ENCODE measurements at places on chromosomes 11 and 22.

DNA sequence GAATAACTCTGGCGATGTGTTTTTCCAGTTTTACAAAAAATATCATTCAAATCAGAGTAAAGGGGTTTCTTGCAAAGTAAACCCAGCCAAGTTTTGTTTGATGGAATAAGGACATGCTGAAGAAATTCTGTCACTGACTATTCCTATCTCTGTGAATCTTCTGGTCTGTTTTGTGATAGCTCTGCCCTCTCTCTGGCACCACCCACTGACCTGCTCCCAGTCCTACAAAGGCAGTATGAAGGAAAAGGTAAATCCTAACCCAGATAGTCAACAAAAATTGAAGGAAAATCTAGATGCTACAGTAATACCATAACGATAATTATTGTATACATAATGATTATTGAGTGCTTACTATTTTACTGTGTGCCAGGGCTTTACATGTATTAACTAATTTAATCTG lies 76.3 kb upstream of the TP53AIP1 start:
- DNase-seq, result no peak

GRCh38 chr11:93734427-93735222 lies 6.7 kb downstream of the TAF1D start:
- no peak for DNase-seq

DNA sequence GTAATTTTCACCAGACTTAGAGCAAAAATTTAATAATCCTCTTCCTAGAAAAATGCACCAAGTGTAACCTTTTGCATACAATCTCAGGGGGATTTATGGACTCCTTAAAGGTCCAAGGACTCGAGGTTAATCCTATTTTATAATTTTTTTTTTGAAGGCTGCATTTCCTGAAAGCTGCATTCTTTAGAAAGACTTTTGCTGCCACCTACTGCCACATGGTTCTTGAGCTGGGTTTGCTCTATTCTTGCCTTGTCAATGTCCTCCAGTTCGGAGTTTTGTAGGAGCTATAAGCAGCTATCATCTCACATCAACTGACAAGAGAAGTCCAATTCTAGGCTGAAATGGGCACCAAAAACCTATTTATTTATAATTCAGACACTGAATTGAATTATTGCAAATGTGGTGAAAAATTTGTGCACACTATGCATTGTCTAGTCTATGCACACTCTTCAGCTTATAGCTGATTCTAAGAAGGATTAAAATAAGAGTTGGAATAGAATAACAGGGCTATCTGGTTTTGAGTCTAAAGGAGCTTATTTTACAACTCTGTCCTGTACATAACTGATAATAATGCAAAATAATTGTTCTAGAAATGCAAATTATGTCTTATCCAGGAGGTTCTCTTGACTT lies 31.3 kb downstream of the TRAF6 start:
- DNase-seq, result no peak

- no peak for DNase-seq
Observed at GRCh38 chr11:640021-640706, 3.1 kb downstream of the DRD4 start.

DNA sequence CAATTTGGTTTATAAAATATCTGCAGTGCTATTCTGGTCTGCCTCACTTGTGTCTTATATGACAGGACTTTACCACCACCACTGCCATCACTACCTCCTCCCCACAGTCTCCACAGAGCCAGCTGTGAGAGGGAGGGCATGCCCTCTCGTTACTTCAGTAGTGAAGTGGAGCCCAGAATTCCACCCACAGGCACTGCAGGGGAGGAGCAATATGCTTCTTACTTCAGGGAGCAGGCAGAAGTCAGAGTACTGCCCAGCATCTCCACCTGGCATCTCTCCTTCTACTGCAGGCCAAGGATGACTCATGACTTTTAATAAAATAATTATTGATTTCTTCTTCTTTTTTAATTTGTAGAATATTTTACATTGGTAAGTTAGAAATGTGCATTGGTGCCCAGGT lies 255.5 kb downstream of the DYNC2H1 start:
- no peak for DNase-seq

DNA sequence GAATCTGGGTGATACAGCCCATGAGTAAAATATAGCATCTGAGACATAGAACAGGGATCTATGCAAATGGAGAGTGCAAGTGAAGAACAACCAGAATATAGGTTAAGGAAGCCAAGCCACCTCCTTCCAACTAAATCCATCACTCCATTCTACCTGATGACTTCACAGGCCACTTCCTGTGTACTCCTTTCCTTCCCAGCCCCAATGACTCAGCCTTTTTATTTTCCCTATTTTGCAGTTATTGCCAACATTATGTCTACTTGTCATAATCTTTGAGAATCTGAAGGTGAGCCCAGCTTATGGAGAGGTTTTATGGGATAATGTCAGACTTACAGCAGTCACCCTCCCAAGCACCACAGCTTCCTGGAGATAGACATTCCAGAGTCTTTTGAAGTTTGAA lies 1.4 kb upstream of the OR52M1 start:
- DNase-seq, result no peak

DNA sequence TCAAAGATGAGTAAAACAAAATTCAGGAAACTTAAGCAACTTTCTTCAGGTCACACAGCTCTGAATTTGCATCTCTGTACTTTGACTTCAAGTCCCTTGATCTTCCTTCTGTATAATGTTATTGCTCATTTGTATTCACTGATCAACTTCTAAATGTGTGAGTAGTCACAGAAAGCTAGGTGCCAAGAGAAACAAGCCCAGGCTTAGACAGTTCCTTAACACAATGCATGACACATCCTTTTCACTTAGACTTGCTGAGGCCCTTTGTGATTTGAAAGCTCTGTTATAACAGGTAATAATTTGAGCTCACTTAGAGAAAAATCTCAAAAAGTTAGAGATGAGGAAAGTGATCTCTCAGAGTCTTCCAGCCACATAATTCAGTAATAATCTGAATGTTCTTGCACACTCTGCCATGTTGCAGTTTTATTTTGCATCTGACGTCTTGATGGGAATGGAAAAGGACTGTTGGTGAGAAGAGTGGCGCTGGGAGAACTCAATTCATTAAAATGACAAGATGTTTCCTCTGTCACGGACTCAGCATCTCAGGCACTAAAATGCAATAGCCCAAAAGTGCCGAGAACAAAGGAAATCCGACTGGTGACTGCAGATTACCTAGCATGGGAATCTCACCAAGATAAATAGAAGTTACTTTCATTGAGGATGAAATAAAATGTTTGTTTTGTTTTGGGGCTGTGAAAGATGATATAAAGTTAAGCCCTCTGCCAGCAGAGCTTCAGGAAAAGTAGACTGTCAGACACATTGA lies 665.3 kb downstream of the OPCML start:
- DNase-seq, result no peak

GRCh38 chr11:304915-305843 lies 2.4 kb upstream of the IFITM2 start:
- DNase-seq, result no peak

GRCh38 chr22:47659467-47660223 lies 897.2 kb downstream of the TBC1D22A start:
- no peak for DNase-seq

DNA sequence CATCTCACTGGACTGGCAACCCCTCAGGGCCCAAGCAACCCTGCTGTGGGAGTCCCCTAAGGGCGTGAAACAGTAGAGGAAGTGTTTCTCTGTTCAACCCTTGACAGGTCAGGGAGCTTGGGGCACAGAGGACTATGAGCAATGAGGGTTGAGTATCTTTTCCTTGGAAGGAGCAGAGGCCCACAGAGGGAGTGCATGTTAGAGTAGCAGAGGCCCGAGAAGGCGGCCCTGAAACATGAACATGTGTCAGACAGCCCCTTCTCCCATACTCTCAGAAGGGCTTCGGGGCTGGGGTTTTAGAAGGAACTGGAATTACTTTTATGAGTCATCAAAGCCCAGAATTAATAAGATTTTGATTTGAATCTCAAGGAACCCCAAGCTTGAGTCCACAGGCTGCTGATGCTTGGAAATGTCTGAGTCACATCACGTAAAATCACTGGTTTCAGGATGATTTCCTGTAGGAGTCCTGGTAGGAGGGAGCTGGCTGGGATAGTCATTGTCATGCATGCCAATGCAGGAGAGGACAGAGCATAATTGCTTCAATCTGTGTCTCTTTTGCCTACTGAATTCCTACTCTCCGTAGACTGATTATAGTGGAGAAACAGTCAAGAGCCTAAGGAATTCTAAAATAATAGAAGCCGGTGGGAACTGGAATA lies 22.6 kb downstream of the C11orf71 start:
- DNase-seq, result no peak

DNA sequence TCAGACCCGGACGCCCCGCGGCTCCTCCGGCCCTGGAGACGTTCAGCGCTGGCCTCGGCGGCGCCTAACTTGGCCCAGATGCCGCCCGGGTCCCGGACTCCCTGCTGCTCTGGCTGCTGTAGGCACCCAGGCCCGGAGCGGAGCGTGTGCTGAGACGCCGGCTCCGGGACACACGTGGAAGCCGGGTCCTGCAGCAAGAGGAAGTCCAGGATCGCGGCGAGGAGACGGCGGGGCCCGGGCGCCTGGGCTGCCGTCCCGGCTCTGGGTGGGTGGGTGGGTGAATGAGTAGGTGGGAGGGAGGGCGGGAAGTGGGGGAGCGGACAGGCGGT lies 223 bp downstream of the WT1 start:
- no peak for DNase-seq

DNA sequence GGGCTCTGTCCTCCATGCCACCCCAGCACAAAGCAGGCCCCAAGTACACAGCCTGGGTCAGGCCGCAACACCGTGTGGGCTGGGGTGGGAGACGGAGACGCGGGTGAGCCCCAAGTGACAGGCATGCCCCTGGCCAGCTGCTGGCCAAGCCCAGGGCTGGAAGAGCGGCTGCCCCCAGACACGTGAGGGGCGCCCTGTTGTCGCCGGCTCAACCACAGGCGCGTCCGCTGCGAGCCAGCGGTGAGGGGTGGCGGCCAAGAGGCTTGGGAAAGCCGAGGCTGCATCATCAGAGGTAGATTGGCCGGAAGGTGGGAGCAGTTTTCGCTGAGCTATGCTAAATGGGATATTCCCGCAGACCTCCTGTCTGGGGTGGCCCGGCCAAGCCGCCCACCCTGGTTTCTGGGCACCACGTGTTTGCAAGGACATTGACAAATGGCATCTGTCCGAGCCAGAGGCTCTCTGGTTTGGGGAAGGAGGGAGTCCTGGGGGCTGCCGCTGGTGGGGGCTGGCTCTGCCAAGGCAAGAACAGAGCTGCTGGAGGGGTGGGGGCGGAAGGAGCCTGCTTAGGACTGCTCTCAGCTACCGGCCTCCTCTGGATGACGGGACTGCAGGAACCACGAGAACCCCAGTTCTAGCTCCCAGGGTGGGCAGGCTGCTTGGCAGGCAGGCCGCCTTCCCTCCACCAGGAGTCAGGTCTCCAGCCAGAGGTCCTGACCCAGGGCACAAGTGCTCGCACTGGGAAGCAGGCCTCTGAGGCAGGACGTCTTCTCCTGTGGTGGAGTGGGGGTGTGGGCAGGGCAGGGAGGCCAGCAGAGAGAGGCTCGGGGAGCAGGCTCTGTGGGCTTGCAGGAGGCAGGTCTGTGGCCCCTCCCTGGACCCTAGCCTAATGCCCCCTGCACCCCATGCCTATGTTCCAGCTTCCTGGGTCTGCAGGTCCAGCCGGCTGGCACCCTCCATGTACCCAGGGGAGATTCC lies 552 bp downstream of the PRR33 start:
- DNase-seq, result no peak

GRCh38 chr11:33980897-33981296 lies 70.6 kb upstream of the CAPRIN1 start:
- no peak for DNase-seq

Measured in dorsolateral prefrontal cortex (tissue), 122 donors.